ENCODE measurements at places on chromosomes 12 and 14.

DNA sequence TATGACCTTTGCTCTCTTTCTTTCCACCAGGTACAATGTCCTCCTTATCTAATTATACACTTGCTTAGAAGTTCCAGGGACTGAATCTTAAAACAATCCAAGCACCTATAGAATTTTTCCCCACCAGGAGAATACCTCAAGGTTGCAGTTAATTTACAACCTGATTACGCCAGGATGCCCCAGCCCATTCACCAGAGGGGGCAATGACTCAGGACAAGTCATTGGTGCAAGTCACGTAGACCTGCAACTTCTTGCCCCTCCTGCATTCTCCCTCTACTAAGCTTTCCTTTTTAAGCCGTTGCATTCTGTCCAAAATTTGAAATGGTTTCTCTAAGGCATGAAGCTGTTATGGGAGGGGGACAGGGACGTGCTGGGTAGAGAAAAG lies 111.1 kb upstream of the SCAF11 start:
- no peak for DNase-seq

- no peak for DNase-seq
Observed at GRCh38 chr14:94342334-94342934, 19.3 kb upstream of the SERPINA6 start.

GRCh38 chr12:46717868-46718267 lies 107.9 kb downstream of the SLC38A4 start:
- no peak for DNase-seq

- DNase-seq, result peak; percentile 85
Observed at GRCh38 chr12:122951979-122952892, 14.0 kb downstream of the ABCB9 start.

DNA sequence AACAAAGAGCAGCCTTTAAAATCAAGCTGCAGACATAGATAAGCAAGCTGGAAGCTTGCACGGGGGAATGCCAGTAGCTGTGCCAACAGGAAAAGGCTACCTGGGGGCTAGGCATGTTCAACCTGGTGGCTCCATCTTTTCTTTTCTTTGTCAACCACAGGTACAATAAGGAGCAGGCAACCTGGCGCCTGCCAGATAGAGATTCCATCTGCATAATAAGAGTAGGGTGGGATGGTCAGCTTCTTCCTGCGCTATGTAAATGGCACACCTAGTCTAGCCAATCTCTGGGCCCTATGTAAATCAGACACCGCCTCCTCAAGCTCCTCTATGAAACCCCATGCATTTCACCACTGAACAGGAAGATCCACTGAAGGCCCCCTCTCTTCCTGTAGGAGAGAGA lies 87.4 kb upstream of the PKP2 start:
- DNase-seq, result no peak

DNA sequence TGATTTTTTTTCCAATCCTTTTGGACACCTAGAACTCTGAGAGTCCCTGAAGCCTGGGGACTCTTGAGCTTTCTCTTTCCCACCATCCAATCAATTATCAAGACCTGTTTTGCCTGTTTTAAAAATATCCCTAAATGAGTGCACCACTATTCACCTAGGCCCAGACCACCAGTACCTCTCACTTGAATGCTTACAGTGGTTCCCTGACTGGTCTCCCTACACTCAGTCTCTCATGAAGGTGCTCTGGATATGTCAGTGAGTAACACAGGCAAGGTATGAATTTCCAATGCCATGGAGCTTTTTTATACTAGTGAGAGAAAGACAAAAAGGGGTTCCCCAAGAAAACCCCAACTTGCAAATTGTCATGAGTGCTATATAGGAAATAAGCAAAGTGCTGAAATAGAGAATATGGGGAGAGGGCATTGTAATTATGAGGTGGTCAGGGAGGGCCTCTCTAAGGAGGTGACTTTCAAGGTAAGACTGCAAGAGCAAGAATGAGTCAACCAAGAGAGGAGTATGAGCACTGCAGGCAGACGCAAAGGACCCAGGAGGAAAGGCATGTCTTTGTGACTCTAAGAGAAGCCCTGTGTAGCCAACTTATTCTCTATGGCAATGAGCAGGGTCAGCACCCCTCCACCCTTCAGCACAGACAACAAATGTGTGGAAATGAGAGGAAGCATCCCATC lies 85.3 kb upstream of the MBIP start:
- no peak for DNase-seq

DNA sequence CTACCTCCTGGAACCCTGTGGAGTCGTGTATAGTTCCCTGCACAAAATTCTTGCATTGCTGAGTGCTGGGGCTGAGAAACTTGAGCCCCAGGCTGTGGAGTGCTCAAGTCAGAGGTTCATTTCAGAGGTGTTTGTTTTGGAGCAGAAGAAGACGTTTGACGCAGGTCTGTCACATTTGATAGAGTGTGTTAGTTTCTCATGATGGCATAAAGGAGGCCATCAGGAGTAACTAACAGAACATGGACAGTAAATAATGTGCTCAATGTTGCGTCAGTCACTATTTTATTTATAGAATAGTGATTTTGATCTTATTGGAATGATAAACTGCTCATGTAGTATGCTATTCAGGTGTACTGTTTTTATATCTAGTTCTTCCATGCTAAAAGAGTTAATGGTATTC lies 44.2 kb downstream of the OTOGL start:
- no peak for DNase-seq

GRCh38 chr14:70616646-70617045 lies 16.2 kb upstream of the MED6 start:
- DNase-seq, result no peak

- no peak for DNase-seq
Observed at GRCh38 chr12:130079279-130079678, 83.0 kb upstream of the FZD10 start.

DNA sequence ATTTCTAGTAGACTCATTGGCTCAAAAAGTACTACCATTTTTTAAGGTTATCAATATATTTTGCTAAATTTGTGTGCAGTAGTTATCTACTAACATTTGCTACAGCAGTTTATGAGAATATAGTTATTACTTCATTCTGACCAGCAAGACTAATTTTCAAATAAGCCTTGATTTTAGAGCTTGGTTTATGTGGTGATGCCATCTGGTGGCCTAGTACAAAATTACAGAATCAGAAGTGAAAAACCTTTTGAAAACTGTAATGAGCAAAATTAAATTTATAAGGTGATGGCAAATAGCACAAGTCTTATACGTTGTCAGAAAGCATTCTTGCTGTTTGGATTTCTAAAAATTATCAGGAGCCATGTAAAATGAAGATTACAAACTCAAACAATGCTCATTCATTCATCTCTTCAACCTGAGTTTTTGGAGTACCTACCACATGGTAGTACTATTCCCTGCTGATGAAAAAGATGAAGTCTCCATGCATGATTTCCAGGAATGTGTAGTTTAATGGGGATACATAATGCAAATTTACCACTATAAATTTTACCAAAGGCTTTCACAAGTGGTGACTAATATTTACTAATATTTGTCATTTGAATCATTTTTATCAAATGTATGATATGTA lies 51.0 kb downstream of the MAGOHB start:
- DNase-seq, result peak; percentile 30
